RWPE1 (cell line): ENCODE measurements at places on chromosomes 1 and 21.

DNA sequence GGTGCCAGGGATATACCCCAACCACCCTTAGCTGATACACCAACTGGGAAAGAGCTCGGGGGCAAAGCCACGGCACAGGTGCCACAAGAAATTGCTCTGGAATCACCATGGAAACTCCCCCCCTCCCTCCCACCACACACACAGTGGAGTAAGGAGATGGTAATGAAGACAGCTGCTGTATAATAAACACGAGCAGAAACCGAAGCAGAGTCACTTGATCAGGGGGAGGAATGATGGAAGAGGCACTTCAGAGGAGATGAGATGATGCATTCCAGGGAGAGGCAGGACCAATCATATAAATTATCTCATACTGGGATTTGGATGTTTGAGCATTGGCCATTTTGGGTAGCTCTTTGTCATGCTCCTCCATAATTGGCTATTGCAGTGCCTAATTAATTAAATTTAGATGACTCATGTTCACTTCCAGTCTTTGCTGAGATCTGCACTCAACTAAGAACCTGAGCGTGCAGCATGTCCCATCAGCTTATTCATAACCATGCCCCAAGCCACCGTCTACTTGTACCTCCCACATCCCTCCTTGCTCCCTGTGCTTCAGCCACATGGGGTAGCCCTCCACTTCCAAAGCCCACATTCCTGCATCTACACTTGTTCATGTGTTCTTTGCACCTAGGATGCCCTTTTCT is 189.5 kb downstream of the ZSCAN20 start:
- no peak for DNase-seq

GRCh38 chr1:41560931-41561330 is 76.4 kb upstream of the EDN2 start:
- no peak for DNase-seq

GRCh38 chr21:27759091-27759659 is 792.3 kb upstream of the ADAMTS5 start:
- no peak for DNase-seq

DNA sequence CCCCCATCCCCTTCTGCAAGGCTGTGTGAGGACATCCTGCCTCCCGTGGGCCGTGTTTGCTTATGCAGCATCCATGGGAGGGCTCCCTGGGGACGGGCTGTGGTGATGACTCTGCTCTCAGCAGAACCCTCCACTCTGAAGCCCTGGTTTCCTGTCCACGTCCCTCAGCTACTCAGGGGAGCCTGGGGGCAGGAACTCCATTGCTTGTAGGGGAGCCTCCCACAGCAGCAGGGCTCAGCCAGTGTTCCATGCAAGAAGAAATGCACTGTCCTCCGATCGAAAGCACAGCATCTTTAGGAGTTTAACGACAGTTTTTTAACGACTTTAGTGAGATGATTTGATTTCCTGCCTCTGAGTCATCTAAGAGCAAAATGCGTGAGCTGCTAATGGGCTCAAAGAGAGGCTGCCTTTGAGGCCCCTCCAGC is 8.3 kb upstream of the KCNAB2 start:
- no peak for DNase-seq

GRCh38 chr1:246569248-246570238 is 3.3 kb downstream of the CNST start:
- no peak for DNase-seq

DNA sequence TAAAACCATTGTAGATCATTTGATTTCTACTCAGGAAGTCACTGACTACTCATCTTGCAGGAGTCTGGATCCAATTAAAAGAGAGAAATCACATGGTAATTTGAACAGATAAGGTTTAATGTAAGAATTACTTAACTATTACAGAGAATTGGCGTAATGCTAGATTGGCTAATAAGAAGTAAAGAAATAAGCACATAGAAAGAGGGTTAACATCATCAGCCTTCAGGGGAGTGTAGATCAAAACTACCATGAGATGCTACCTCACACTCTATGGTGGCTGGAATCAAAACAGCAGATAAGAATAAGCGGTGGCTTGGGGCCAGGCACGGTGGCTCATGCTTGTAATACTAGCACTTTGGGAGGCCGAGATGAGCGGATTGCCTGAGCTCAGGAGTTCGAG is 11.7 kb downstream of the ST3GAL3 start:
- no peak for DNase-seq

DNA sequence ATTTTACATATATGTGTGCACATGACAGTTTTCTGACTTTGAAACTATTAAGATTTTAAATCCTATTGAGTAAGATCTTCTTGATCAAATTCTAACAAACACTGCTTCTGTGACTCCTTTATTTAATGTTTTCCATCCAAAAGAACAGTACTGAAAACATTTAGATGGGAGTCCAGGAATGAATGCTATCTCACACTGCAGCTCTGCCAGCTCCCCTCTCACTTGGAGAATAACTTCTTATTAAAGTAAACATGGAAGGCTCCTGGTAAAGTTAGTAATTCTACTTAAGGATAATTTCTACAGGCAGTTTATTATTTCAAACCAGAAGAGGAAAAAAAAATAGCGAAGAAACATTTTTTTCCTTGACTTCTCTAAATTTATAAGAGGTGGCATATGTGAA is 349.1 kb downstream of the DPYD start:
- DNase-seq = no peak
